ENCODE measurements at places on chromosomes 5 and 9. TPM values are rescaled to one million over a fixed set of nuclear protein-coding genes. Genes with fewer than 3 reads are reported as not detected.

GRCh38 chr5:155728146-155728856 is 598.7 kb upstream of the SGCD start:
- no peak for DNase-seq
- H3K4me3 ChIP-seq, result no peak overlapping the region
- no peaks in the 10 kb centered on the region for H3K4me1 ChIP-seq
- H3K27me3 ChIP-seq, result peaks cover 48% of the 10 kb centered on the region
- H3K36me3 ChIP-seq, result no peaks in the 10 kb centered on the region

- no peak overlapping the region for H3K4me3 ChIP-seq
- H3K4me1 ChIP-seq, result no peaks in the 10 kb centered on the region
- no peaks in the 10 kb centered on the region for H3K27me3 ChIP-seq
- H3K27ac ChIP-seq, result no peak overlapping the region
These were observed 64.8 kb upstream of the IFNE start for GRCh38 chr9:21546949-21547348.

- H3K27me3 ChIP-seq, result peaks cover 60% of the 10 kb centered on the region
- peaks cover 3% of the 10 kb centered on the region for H3K4me1 ChIP-seq
- no peaks in the 10 kb centered on the region for H3K36me3 ChIP-seq
- no peak for DNase-seq
- H3K27ac ChIP-seq, result no peak overlapping the region
These were observed 53.1 kb upstream of the DAB2IP start for GRCh38 chr9:121598167-121598964.

GRCh38 chr5:89308606-89309040 is 425.6 kb upstream of the MEF2C start:
- no peak for DNase-seq
- H3K4me3 ChIP-seq, result no peak overlapping the region
- no peaks in the 10 kb centered on the region for H3K4me1 ChIP-seq
- no peaks in the 10 kb centered on the region for H3K27me3 ChIP-seq
- no peak overlapping the region for H3K27ac ChIP-seq

GRCh38 chr5:140553657-140554056 is 3.6 kb downstream of the SRA1 start:
- H3K4me1 ChIP-seq, result peaks cover 39% of the 10 kb centered on the region
- DNase-seq, result no peak
- no peak overlapping the region for H3K27ac ChIP-seq
- H3K36me3 ChIP-seq, result peaks cover 39% of the 10 kb centered on the region
- no peaks in the 10 kb centered on the region for H3K27me3 ChIP-seq

DNA sequence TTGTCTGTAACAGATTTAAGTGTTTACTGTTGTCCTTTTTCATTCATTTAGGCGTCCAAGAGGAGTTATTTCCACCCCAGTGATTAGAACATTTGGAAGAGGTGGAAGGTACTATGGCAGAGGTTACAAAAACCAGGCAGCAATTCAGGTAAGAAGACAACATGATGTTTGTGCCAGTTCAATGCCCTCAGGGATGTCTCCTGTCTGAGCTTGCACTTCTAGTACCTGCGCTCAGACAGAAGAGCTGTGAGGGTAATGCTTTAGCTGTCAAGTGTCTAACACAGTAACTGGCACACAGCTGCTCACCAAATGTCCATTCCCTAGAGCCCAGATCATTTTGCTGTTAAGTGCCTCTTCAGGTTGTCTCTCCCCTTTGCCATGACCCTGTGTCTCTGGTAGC is 14.2 kb upstream of the PHF2 start:
- H3K27me3 ChIP-seq, result no peaks in the 10 kb centered on the region
- H3K36me3 ChIP-seq, result peaks cover 58% of the 10 kb centered on the region

DNA sequence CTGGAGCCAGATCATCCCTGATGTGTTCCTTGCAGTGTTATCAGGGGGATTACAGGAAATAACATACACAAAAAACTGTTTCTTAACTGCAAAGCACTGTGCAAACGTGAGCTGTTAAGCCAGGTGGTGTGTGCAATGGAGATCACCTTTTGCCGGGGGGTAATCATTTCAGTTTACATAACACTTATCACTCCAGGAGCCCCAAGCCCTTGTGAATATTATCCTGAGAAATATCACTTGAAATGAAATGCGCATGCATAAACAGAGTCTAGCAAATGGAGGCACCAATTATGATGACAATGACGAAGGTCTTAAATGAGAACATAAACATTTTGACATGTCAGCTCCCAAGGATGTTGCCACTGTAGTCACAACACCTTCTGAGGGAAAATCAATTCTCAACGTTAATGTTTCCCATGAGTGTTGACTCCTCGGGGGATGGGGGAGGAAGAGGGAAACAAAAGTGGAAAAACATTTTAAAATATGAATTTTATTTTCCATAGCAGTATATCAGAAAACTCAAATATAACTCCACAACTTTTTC is 54.5 kb upstream of the RAD23B start:
- no peaks in the 10 kb centered on the region for H3K4me1 ChIP-seq
- no peak overlapping the region for H3K4me3 ChIP-seq
- H3K27me3 ChIP-seq, result peaks cover 7% of the 10 kb centered on the region
- no peak for DNase-seq
- no peak overlapping the region for H3K27ac ChIP-seq

GRCh38 chr9:21031091-21031807 is at the start of gene HACD4:
TSS of gene HACD4 (minus strand) at chr9:21031640. CDS start at chr9:21031590, 50 bp downstream.
- peak within 1 kb of the TSS; percentile 63 for H3K4me3 ChIP-seq
- peaks cover 14% of the 10 kb centered on the region for H3K36me3 ChIP-seq
- peak; percentile 69 for DNase-seq
- H3K4me1 ChIP-seq, result peaks cover 28% of the 10 kb centered on the region
- H3K27ac ChIP-seq, result peak within 1 kb of the TSS; percentile 66

DNA sequence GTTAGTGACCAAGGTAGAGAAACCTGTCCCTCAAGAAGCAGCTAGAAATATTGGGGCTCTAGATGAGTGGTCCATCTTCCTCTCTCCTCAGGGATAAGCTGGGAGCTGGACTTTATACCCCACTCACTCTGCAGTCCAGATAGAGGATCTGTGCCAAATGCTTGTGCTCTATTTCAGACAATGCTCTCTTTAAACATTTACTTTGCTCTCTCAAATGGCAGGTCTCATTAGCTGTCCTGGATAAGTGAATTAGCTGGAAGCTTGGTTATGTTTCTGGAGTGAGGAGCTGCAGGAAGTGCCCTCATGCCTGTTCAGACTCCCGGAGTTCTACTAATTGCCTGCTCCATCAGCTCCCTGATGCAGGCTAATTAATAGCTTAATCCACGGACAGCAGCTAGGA is 151.1 kb upstream of the CCDC152 start:
- H3K27ac ChIP-seq, result no peak overlapping the region
- no peak overlapping the region for H3K4me3 ChIP-seq
- no peak for DNase-seq

- no peak overlapping the region for H3K27ac ChIP-seq
- no peak for DNase-seq
- no peaks in the 10 kb centered on the region for H3K27me3 ChIP-seq
- H3K36me3 ChIP-seq, result no peaks in the 10 kb centered on the region
These were observed 171.0 kb downstream of the COL23A1 start for GRCh38 chr5:178419196-178419595.

GRCh38 chr9:98254228-98255060 is 1.0 kb downstream of the TBC1D2 start:
- DNase-seq, result no peak
- peak overlapping the region; percentile 81 for H3K4me3 ChIP-seq
- no peak overlapping the region for H3K27ac ChIP-seq
- H3K36me3 ChIP-seq, result peaks cover 14% of the 10 kb centered on the region

GRCh38 chr5:105632043-105632442 is 2038.7 kb downstream of the EFNA5 start:
- no peak overlapping the region for H3K4me3 ChIP-seq
- no peaks in the 10 kb centered on the region for H3K36me3 ChIP-seq
- H3K27ac ChIP-seq, result no peak overlapping the region
- H3K4me1 ChIP-seq, result no peaks in the 10 kb centered on the region
- no peak for DNase-seq
- no peaks in the 10 kb centered on the region for H3K27me3 ChIP-seq

DNA sequence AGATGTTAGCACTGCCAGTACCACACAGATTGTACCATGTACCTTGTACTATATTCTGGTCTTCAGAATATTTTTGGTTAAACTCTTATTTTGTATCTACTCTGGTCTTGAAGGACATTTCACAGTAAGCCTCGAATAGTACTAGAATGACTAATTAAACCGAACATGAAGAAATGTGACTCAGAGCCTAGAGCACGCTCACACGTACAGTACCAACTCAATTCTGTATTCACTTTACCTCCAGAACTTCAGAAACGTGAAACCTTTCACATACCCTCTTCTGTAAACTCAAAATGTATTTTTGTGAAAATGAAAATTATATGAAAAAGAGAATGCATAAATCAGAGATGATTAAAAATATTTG is 112.8 kb downstream of the MVB12B start:
- H3K27ac ChIP-seq, result no peak overlapping the region
- H3K4me3 ChIP-seq, result no peak overlapping the region
- no peak for DNase-seq
- no peaks in the 10 kb centered on the region for H3K4me1 ChIP-seq
- H3K36me3 ChIP-seq, result no peaks in the 10 kb centered on the region

- no peaks in the 10 kb centered on the region for H3K4me1 ChIP-seq
- no peak overlapping the region for H3K27ac ChIP-seq
- DNase-seq, result no peak
- H3K4me3 ChIP-seq, result no peak overlapping the region
These were observed 524.4 kb downstream of the PRR16 start for GRCh38 chr5:120988491-120988890.

GRCh38 chr5:17620627-17621026 is 10.4 kb downstream of the TAF11L12 start:
- no peak for DNase-seq
- no peaks in the 10 kb centered on the region for H3K4me1 ChIP-seq
- H3K4me3 ChIP-seq, result no peak overlapping the region

GRCh38 chr5:107331312-107331711 is 339.4 kb downstream of the EFNA5 start:
- H3K36me3 ChIP-seq, result no peaks in the 10 kb centered on the region
- H3K27me3 ChIP-seq, result no peaks in the 10 kb centered on the region
- no peak overlapping the region for H3K27ac ChIP-seq
- H3K4me1 ChIP-seq, result no peaks in the 10 kb centered on the region

Gene GFI1B
- not detected for total RNA-seq

Gene DMRTA1
- total RNA-seq, result not detected

Gene MARVELD2
- 0.14 TPM for total RNA-seq

Gene BARX1
- total RNA-seq, result 0.17 TPM

Gene CYSRT1
- 0.42 TPM for total RNA-seq

Gene SLC28A3
- not detected for total RNA-seq
